ENCODE measurements at places on chromosomes 11 and 22. TPM values are rescaled to one million over a fixed set of nuclear protein-coding genes. Genes with fewer than 3 reads are reported as not detected.

Gene CYTH4
- 126 TPM for total RNA-seq

DNA sequence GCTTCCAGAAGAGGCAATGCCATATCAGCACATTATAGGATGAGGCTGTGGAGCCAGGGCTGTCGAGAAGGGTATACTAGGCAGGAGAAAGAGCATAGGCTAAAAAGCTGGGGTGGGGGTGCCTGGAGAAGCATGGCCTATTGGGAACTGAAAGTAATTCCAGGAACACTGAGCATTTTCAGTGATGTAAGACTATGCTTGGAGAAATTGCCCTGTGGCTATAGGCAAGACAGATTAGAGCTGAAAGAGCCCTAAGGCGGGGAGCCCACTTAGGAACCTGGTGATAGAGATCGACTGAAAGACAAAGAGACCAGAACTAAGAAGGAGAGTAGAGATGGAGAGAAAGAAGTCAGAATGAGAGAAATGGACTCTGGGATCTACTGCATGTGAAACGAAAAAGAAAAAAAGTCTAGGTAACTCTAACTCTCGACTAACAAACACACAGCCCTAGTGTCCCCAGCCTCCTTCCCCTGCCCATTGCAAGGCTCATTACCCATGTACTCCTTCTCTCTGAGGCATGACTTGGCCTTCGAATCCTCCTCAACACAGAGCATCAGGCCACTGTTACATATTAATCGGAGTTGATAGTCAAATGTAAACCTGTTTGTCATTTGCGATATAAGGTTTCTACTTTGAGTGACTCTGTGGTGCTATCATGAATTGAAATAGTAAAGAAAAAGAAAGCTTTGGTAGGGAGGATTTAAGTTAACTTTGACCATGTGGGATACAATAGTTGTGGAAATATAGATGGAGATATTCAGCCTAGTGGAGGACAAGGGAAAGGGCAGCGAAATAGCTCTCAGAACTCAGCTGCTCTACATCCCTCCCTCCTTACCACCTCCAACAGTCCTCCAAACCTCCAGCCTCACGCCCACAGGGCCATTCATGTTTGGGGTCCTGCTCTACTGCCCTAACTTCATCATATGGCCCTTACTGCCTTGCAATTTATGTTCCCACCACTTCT lies 52.3 kb upstream of the BMAL1 start:
- no peak for DNase-seq

GRCh38 chr11:92728628-92729027 lies 240.8 kb upstream of the MTNR1B start:
- DNase-seq, result no peak

Gene APOL4
- 7.5 TPM for total RNA-seq

DNA sequence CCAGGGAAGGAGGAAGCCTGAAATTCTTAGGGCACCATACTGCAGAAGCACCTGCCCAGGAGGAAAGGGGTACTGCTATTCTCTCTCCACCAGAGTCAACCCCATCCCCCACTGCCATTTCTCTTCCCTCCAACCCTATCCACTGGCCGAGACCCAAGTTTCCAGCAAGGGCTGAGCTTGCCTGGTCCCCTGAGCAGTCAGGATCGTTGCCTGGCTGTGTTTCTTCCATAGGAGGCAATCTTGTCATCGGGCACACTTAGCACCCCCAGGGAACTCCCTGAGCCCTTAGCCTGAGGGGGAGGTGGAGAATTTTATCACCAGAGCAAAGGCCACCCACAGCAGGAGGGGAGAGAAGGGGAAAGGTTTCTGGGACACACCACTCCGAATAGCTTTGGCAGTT lies 115.8 kb upstream of the NECTIN1 start:
- DNase-seq, result no peak

Gene AGBL2
- 7.7 TPM for total RNA-seq

- DNase-seq, result peak; percentile 97
Measured at GRCh38 chr11:62753736-62754603, at the start of gene ZBTB3. TSS of gene ZBTB3 (minus strand) at chr11:62754160. CDS start at chr11:62753664, 496 bp downstream.

DNA sequence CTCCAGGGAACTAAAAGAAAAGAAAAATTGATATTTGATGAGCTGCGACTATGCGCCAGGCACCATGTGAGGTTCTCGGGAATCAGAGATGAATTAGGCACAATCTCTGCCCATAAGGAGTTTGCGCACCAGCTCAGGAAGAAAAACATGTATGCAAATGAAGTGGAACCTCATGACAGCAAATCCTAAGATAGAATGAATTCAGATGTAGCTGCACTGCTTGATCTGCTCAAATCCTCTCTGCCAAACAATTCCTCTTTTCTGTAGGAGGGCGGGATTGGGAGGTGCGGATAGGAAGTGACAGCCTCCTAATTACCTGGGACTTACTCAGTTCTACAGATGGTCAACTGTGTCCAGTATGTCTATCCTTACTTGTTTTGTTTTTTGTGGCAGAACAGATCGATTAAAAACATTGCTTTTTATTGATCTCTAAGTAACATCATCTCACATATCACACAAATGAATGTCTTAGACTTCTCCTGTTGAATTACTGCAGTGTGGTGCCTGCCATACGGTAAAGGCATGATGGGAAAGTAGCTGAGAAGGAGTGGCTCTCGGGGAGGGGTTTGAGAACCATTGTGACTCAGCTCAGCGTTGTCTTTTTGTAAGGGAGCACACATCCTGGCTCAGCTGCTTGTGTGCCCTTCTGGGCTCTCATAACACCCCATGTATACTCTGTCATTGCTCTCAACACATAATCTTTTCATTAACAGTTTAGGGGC lies 13.9 kb downstream of the CRTAM start:
- peak; percentile 20 for DNase-seq

Gene CATSPERZ
- not detected for total RNA-seq

DNA sequence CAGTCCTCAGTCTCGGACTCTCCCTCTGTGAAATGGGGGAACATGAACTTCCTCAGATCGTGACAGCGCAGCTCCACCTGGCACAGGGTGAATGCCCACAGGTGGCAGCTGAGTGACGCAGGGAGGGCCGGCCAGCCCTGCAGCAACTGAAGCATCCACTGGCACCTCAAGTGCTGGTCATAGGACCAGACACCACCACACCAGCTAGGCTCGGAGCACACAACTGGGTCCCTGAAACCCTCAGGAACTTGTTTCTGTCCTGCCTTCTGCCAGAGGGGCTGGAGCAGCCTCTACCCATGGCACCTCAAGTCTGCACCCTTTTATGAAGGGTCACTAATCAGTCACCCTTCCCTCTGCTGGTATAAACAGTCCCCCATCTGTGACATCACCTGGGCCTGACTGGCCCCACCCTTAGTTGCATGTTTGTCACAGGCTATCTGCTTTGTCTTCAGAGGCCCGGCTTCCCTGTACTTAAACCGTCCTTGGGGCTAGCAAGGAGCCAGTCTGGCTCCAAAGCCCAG lies 7.4 kb upstream of the CDC42BPG start:
- DNase-seq, result no peak

DNA sequence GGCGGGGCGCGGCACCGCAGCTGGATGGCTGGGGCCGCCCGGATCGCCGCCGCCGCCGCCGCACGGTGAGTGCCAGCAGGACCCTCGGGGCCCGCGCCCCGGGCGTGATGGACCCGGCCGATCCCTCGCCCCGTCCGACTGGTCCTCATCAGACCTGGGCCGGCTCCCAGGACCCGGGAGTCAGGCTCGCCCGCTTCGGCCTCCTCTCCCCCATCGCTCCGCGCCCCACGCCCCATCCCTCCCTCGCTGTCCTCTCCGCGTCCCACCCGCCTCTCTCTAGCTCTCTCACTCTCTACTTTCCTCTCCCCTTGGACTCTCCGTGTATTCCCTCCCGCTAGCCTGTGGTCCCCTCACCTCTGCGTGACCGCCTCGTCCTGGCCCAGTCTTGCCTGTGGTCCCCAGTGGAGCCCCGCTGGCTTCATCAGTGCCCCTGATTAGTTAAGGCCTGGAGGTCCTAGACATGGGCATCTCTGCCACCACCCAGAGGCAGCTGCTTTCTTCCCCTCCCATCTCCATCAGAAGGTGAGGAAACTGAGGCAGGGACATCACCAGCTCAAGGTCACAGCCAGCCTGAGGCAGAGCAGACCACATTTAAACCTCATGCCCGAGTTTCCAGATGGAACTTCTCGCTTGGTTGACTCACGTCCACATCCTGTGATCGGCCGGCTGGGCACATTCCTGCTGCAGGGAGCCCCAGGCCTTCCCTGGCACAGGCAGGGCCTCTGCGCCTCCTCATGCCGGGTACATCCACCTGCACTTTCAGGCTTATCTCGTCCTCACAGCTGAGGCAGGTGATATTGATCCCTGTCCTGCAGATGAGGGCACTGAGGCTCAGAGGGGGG lies 429 bp downstream of the SLC39A13 start:
- no peak for DNase-seq

Gene RFPL3
- not detected for total RNA-seq

DNA sequence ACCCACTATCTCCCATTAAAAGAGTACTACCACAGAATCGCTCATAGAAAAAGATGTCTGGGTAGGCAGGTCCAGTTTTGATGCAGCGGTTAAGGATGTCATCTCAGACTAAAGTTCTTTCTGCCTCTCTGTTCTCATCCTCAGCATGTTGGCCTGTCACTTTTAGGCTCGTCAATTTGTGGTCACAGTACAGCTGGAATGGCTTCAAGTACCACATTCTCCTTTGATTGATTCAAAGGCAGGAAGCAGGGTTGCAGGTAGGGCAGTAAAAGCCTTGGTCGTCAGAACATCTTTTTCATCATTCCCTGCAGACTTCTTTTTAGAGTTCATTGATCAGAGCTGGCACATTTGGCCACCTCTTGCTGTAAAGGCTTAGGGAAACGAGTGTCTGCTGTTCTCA lies 28.7 kb downstream of the SDHD start:
- DNase-seq, result no peak

DNA sequence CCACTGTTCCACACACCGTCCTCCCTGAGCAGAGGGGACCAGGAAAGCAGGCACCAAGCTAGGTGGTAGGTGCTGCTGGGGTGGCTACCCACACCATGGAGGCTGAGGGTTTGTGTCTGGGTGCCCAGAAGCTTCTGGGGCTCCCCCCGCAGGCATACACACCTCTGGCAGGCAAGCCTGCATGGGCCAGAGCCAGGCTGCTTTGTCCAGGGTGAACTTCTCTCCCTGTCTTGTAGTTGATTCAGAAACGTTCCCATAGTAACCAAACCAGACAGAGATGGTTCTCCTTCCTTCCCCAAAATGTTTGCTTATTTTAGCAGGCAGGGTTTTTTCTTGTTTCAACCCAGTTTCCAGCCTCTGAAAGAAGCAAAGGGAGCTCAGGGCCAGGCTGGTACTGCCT lies 40.9 kb upstream of the SUSD2 start:
- no peak for DNase-seq

DNA sequence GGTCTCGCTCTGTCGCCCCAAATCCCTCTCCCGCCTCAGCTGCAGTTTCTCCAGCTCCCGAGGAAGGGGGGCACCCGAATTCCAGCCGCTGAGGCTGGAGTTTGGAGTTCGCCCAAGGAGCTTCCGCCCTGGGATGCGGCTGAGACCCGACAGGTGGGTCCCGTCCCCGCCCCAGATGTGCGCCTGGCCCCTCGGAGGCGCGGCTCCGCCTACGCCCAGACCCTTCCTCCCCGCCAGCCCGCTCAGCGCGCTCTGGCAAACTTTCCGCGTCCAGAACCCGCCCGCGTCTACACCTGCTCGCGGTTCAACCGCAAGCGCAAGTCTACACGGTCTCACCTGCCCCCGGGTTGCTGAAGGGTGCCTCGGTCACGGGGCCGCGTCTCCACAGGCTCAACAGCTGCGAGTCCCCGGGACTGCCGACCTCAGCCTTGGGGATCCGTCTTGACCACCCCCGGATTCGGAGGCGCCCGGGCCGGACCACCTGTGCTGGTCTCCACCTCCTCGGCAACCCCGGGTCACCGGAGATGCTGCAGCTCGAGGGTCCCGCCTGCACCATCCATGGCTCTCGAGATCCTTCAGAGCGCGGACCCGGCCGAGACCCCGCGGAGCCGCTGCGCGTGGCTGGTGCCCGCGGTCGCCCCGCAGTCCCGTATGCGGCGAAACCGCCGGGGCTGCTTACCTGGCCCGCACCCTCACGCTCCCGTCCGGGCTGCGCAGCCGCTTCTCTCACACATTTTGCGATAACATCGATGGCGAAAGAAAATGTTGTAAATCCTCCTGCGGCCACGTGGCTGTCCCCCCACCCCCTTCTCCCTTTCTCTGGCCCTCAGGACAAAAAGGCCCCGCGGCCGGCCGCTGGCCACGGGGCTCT lies 63.6 kb downstream of the NFAM1 start:
- peak; percentile 23 for DNase-seq

- DNase-seq, result no peak
Measured at GRCh38 chr11:14673824-14674405, 30.3 kb downstream of the PDE3B start.

Gene MAPK8IP2
- total RNA-seq, result 0.18 TPM

Gene ZNF143
- 43.5 TPM for total RNA-seq

GRCh38 chr22:25062386-25063085 lies 110.0 kb downstream of the KIAA1671 start:
- peak; percentile 69 for DNase-seq

Gene CFAP300
- total RNA-seq, result not detected

DNA sequence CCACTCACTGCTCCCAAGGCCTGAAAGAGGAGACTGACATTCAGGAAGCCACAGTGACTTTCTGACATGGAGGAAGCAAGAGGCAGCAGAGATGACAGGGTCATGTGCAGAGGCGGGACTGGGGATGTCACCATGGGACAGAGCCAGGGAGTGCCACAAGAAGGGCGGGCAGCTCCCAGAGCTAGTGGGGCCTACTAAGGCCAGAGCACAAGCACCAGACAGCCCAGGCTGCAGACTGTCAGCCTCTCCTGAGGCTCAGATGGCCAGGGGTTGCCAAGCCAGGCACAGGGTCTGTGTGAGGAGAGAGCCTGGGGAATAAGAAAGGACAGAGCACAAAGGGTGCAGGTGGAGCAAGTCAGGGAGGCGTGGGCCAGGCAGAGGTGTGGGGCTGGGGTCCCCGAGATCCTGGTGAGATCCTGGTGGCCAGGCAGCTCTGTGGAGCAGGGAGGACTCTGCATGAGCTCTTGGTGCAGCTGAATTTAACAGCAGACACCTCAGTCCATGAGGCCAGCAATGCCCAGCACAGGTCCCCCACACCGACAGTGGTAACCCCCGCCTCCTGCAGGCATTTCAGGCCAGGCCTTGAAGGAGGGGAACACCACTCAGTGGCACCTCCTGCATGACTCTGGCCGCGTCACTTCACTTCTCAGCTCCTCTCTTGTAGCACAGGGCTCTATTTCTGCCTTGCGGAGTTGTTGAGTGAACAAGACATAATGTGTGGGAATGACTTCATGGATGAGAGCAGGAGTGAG lies 52.3 kb downstream of the SGSM3 start:
- no peak for DNase-seq

DNA sequence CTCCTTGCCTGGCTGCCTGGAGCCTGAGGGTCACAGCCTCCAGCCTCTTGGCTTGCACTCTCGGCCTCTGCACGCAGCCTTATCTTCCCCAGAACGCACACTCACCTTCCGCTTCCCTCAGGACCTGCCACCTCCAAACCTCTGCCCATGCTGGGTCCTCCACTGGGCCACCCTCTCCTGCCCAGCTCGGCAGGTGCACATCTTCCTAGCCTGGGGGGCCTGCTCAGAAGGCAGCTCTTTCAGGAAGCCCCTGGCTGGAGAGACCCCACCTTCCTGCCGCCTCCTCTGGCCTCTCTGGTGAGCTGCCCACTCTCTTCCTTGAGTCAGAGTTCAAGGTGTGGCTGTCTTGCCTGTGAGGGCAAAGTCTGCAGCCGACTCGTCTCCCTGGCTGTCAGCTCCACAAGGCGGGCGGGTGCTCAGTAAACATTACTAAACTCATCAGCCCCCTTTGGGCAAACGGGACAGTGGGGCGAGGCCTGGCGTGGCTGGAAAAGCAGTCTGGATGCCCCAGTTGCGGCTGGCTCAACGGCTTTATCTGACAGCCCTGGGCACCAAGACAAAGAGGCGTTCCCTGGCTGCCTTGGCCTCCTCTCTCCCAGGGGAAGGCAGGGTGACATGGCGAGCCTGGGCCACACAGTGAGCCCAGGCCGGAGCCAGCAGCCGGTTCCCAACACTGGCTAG lies 1.7 kb upstream of the LINC01488 start:
- no peak for DNase-seq

- DNase-seq, result no peak
Measured at GRCh38 chr11:134171951-134172350, 51.8 kb downstream of the NCAPD3 start.
